ENCODE measurements at places on chromosomes 3 and 15. TPM values are rescaled to one million over a fixed set of nuclear protein-coding genes. Genes with fewer than 3 reads are reported as not detected.

The FMN1 gene
- 0.07 TPM for total RNA-seq

The SPINK8 gene
- not detected for total RNA-seq

The ZWILCH gene
- 31.8 TPM for total RNA-seq

The ATP13A5 gene
- not detected for total RNA-seq

The DNAH1 gene
- total RNA-seq: 25.9 TPM

The A4GNT gene
- not detected for total RNA-seq

The RNU5B-1 gene
- total RNA-seq: not detected

The PTX3 gene
- total RNA-seq: 0.11 TPM

The CLRN1 gene
- total RNA-seq: not detected

The TTLL13 gene
- total RNA-seq: 0.34 TPM

The ANKRD34C gene
- total RNA-seq: not detected

The IL17RD gene
- not detected for total RNA-seq

The ZNF860 gene
- total RNA-seq: 0.16 TPM

The PATL2 gene
- 22.5 TPM for total RNA-seq

The GP5 gene
- 1.0 TPM for total RNA-seq

The PTH1R gene
- not detected for total RNA-seq

The DZIP1L gene
- not detected for total RNA-seq

The NDUFB5 gene
- 84.3 TPM for total RNA-seq

The EXD1 gene
- total RNA-seq: not detected

The GPR27 gene
- 0.50 TPM for total RNA-seq

The ITIH1 gene
- total RNA-seq: not detected

The TMOD3 gene
- total RNA-seq: 60.5 TPM

The MITF gene
- not detected for total RNA-seq

The VILL gene
- 20.2 TPM for total RNA-seq

The BDH1 gene
- 78.4 TPM for total RNA-seq

The CHST2 gene
- 18.3 TPM for total RNA-seq

The RIOX2 gene
- 66.2 TPM for total RNA-seq

The MAP4 gene
- total RNA-seq: 107 TPM

The TUSC7 gene
- total RNA-seq: not detected

The KBTBD13 gene
- not detected for total RNA-seq

The TP63 gene
- 2.9 TPM for total RNA-seq

The SLC2A2 gene
- not detected for total RNA-seq

The LRTM1 gene
- not detected for total RNA-seq

The GRAMD1C gene
- 0.23 TPM for total RNA-seq

The SATB1 gene
- 258 TPM for total RNA-seq

The SPTBN5 gene
- 1.0 TPM for total RNA-seq

The TRPM7 gene
- total RNA-seq: 43.1 TPM

The ACY1 gene
- 31.2 TPM for total RNA-seq

The MAPK6 gene
- total RNA-seq: 38.6 TPM

The TEX55 gene
- total RNA-seq: not detected

The PLA2G4D gene
- total RNA-seq: not detected

The CNTN4 gene
- total RNA-seq: not detected

The CKMT1B gene
- not detected for total RNA-seq

The GPR62 gene
- not detected for total RNA-seq

The PDE12 gene
- 27.0 TPM for total RNA-seq

The CYP8B1 gene
- not detected for total RNA-seq

The ZDHHC23 gene
- 4.0 TPM for total RNA-seq

The TIMP4 gene
- not detected for total RNA-seq

The ICE2 gene
- total RNA-seq: 70.7 TPM

The ADAMTS17 gene
- 1.7 TPM for total RNA-seq

The MAP2K5 gene
- total RNA-seq: 21.7 TPM

The ZNF662 gene
- 0.93 TPM for total RNA-seq

The ECE2 gene
- not detected for total RNA-seq

The LXN gene
- 13.5 TPM for total RNA-seq

The ZIC1 gene
- total RNA-seq: not detected
